DMS53 (cell line): ENCODE measurements at places on chromosomes 7 and 10.

DNA sequence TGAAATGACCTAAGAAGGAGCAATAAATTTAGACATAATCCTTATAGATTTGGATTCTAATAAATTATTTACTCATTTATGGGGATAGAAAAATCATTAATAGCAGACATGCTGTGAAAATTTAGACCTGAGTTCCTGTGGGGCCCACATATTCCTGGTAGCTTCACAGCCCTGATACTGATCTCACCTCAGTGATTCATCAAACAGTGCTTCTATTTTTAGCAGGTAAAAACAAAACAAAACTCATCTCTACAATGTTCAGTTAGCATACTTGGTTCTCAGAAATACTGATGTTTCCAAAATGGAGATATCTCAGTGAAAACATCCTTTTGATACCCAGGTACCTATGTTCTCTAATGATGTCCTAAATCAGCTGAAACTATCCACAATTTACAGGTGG lies 841.1 kb upstream of the SORCS1 start:
- DNase-seq = no peak

- DNase-seq = no peak
Observed at GRCh38 chr10:132551093-132551807, 13.7 kb downstream of the INPP5A start.

DNA sequence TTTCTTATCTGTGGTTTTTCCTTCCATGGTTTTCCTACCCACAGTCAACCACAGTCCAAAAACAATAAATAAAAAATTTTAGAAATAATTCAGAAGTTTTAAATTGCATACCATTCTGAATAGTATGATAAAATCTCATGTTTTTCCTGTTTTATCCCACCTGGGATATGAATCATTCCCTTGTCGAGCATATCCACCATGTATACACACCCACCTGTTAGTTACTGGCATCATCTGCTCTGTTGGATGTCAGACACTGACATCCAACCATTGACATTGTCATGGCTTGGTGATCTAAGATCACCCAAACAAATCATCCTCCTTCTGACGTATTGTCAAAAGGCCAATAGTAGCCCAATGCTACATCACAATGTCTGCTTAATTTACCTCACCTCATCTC lies 749.8 kb downstream of the TNS3 start:
- no peak for DNase-seq

GRCh38 chr7:138626846-138627245 lies 74.3 kb downstream of the SVOPL start:
- DNase-seq = no peak

GRCh38 chr10:13346283-13347042 lies 1.6 kb downstream of the SEPHS1 start:
- peak; percentile 41 for DNase-seq

DNA sequence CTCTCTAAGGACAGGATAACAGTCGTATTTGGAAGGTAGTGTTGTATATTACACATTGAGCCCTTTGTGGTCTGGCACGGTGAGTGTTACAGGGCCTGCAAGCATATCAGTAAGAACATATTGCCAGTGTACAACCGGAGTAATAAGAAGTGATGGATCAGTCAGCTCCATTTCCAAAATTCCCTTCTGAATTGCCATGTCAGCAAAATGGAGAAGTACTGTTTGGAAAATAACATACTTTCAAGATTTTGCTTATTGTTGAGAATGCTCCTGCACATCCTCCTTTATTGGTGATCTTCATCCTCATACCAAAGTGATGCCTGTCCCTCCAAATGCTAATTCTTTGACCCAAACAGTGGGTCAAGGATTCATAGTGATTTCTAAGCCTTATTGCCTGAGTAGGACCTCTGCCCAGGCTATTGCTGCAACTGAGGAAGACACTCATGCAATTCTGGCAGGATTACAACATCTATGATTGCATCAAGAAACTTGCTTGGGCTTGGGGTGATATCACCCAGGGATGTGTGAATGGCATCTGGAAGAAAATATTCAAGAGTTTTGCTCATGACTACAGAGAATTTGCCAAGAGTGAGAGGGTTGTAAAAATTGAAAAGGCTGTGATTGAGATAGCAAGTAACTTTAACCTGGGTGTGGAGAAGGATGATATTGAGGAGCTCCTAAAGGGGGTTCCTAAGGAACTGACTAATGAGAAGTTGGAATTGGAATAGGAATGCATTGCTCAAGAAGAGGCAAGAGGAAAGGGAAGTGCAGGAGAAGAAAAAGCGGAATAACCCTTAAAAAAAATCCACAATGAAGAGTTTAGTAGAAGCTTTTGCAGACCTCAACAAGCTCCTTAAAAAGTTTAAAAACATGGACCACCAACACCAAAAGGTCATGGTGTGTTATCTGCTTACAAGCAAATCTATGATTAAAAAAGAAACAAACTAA lies 452.2 kb upstream of the SORCS1 start:
- DNase-seq = no peak

GRCh38 chr7:106952658-106953231 lies 87.7 kb downstream of the PIK3CG start:
- DNase-seq = no peak

DNA sequence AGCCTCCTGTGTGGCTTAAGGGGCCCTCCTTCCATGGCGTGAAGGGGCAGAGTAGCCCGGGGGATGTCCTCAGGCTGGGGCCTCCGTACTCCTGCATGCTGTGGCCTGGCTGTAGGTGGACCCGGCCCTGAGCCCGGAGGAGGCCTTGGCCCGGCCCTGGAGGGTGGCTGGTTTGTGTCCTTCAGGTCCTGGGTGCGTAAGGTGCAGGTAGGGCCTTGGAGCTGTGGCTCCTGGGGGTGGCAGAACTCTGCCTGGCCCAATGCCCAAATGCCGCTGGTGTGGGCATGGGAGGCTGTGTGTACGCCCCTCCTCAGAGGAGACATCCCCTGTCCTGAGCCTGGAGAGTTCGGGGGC lies 26.9 kb upstream of the AMZ1 start:
- no peak for DNase-seq
